ENCODE measurements at places on chromosomes 11 and 22. TPM values are rescaled to one million over a fixed set of nuclear protein-coding genes. Genes with fewer than 3 reads are reported as not detected.

The SLN gene
- 2.1 TPM for polyA plus RNA-seq

- DNase-seq: peak; percentile 74
Observed at GRCh38 chr11:35083431-35084238, 55.3 kb upstream of the CD44 start.

The MS4A2 gene
- 0.07 TPM for polyA plus RNA-seq

The UPK3A gene
- polyA plus RNA-seq: 0.34 TPM

GRCh38 chr11:119319136-119319699, 2.3 kb upstream of the MCAM start:
- DNase-seq: no peak

The TRIM51G gene
- polyA plus RNA-seq: not detected

DNA sequence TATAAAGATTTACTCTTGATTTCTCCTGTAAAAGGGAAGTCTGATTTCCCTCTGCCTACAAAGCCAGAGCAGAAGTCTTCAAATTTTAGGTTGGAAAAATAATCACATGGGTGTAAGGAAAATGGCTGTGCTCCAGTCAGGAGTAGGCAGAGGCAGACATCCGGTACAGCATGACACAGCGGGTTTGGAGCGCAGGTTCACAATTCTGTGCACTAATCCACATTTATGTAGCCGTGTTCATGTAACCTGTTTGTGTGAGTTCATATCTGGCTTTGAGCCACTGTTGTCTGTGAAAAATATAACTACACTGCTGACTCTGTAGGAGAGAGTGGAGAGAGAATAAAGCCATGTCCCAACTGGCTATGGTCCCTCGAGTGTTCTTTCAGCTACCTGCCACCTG, 248.0 kb downstream of the CASP12 start:
- no peak for DNase-seq

The ST13 gene
- 531 TPM for polyA plus RNA-seq

DNA sequence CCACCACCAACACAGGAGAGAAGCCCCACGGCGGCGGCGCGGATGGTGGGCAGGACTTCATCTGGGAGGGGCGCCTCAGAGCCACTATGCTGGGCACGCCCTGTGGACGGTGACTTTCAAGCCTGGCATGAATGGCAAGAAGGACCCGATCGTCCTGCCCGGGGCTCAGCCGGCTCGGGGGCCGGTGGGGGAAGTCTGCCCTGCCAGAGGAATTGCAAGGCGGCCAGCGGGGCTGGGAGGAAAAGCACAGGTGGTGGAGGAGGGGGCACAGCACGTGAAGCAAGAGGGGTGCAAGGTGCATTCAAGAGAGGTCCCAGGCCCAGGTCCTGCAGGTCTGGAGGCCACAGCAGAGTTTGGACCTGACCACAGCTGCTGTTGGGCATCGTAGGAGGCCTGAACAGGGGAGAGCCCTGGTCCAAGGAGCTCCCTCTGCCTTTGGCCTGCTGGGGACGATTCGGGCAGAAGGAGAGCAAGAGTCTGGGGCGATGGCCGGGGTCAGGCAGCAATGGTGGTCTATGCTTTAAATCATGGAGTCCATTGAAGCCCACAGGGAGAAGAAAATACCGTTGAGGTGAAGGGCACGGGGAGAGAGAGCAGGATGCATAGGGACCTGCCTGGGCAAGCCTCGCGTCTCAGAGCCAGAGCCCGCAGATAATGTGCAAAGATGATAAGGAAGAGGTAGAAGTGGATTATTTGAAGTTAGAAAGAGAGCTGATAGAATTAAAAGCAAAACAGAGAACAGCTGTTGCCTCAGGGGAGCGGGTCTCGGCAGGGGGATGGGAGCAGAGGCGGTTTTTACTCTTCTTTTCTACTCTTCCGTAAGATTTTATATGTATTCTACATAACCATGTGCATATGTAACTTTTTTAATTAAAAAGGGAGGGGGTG, 82.6 kb upstream of the SHISAL1 start:
- DNase-seq: no peak
